ENCODE measurements at places on chromosomes 7 and 10. TPM values are rescaled to one million over a fixed set of nuclear protein-coding genes. Genes with fewer than 3 reads are reported as not detected.
A peak's percentile ranks its signal among the peaks of the same experiment; 100 is the strongest.

DNA sequence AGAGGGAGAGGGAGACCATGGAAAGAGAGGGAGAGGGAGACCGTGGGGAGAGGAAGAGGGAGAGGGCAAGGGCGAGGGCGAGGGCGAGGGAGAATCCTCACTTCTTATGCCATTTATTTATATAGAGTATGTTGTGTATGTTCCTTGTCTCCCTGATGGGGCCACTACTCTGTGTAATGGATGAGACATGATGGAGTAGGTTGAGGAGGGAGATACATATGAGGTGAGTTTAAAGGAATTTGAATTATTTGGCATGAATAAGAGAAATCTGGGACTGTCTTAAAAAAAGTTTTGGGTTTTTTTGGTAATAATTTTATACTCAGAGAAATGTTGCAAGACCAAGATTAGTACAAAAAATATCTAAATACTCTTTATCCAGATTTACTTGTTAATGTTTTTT is 20.1 kb downstream of the CCSER2 start:
- DNase-seq, result no peak

Gene GNG11
- total RNA-seq, result 0.38 TPM

Gene MEOX2
- total RNA-seq, result not detected

Gene PNLIPRP3
- 98.2 TPM for total RNA-seq

GRCh38 chr7:145698526-145699262 is 417.9 kb upstream of the CNTNAP2 start:
- no peak for DNase-seq

GRCh38 chr7:157012113-157012547 is 1.7 kb upstream of the MNX1 start:
- DNase-seq, result no peak

GRCh38 chr10:24208661-24209431 is at the start of gene KIAA1217:
KIAA1217 (plus strand) TSS chr10:24209138; CDS start chr10:24209194, 56 bp downstream.
- peak; percentile 28 for DNase-seq

Gene NKX2-3
- not detected for total RNA-seq
